CD4-positive, alpha-beta T cell treated with Interleukin-17A for 1 hour (primary cell): ENCODE measurements at places on chromosomes 1 and 21.

GRCh38 chr1:201608635-201609395, 69.9 kb downstream of the NAV1 start:
- DNase-seq = no peak

- no peak for DNase-seq
These were observed 154.1 kb downstream of the PHTF1 start for GRCh38 chr1:113605146-113605545.

GRCh38 chr21:32206631-32207405, 72.0 kb downstream of the MIS18A start:
- no peak for DNase-seq

GRCh38 chr1:66351913-66352312, 182.0 kb upstream of the SGIP1 start:
- DNase-seq = peak; percentile 87

DNA sequence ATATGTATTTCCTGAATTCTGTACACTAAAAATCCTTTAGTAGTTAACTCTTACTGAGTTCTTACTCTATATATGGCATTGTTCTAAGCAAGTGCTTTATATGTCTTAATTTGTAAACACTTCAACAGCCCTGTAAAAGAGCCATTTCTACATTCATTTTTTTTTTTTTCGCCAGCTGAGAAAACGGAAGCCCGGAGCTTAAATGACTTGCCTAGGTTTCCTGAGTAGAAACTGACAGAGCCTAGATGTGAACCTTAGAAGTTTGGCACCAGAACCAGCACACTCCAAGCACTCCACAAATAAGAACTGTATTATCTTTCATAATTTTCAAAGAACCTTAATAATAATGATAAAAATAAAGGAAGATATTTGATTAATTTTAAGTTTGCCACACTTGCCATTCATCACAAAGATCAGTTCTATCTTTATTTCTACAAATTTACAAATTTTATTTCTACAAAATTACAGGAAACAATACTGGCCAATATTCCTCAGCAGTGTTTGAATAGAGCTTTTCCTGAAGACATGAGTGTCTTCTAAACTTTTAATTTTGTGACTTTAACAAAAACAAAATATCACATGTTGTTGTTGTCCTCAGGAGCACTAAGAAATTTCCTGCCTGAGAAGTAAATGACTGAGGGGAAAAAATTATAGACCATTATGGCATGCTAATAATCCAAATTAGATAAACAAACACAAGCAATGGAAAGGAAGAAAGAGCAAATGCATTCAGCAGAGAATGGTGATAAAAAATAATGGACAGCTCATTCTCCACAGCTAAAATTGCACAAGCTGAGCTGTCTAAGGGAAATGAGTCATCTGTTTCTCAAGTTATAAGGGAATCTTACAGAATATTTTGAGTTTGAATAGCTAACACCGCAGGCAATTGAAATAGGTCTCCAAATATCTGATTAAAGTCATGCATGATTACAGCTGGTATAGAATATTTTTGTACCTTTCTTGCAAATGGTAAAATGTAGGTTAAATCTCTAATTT, 71.2 kb downstream of the DPYD start:
- no peak for DNase-seq

DNA sequence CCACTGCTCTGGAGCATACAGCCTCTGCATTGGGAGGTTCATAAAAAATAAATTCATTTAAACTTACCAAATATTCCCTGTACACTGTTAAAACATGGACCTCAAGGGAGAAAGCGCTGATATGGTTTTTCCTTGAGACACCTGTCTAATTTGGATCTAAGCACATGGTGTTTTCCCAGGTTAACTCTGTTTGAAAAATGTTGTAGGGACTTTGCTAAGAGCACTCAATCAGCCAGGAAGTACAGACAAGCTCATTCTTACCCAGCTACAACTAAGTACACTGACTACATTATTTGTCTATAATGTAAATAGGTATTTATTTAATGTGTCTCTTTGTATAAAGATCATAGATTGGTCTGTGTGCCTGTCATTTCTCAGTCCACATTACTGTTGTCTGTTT, 61.8 kb upstream of the BCAR3 start:
- DNase-seq = no peak

- DNase-seq = no peak
These were observed 33.7 kb downstream of the RTCA start for GRCh38 chr1:100299521-100300222.

GRCh38 chr1:237396426-237396825, 354.4 kb downstream of the RYR2 start:
- no peak for DNase-seq

- DNase-seq = no peak
These were observed 1.6 kb downstream of the STPG1 start for GRCh38 chr1:24411963-24412362.

DNA sequence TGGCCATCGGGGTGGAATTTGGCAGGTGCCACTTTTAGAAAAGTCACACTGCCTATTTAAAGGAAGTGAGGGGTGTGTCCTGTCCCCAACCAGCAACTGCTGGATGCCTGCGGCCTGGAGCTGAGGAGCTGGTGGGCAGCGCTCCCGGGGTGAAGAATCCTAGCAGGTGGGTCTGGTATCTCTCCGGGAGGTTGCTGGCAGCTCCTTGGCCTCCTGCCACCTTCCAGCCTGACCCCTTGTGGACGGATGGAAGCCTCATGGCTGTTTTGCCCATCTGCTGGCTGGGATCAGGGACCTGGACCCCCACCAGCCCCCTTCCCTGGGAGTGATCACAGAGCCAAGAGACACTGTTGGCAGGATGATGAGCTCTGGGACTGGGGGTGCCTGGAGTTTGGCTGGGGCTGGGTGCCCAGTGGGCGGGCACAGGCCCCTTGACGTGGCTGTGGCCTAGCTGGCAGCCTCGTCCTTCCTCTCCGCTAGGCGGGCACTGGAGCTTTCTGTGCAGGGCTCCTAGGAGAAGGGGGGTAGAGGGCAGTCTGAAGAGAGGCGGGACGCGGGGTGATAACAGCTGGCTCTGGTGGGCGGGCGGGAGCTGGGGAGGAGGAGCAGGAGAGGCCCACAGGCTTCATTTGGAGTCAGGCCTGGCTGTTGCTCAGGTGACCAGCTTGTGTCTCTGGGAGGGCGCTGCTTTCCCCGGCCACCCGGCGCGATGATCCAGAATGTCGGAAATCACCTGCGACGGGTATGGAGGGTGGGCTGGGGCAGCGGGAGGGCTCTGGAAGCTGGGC, at the start of gene ACOT11:
TSS of gene ACOT11 (plus strand) at position 628 of the 788 bp plus-strand sequence. CDS start at position 710, 82 bp downstream.
- no peak for DNase-seq

DNA sequence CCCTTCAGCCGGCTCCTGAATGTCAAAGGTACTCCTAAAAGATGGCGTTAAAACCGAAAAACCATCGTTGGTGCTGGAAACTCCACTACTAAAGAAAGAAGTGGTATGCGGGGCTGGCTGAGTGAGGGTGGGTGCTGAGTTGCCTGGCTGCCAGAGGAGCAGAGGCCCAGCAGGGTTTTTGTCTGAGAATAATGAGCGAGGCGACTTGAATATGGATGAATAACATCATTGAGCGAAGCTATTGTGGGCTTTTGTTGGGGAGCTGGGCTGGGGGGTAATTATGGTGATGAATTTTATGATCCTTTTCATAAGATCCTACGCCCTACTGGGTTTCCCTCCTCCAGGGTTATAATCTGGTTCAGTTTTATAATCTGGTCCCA, 2.0 kb downstream of the PDPN start:
- no peak for DNase-seq

DNA sequence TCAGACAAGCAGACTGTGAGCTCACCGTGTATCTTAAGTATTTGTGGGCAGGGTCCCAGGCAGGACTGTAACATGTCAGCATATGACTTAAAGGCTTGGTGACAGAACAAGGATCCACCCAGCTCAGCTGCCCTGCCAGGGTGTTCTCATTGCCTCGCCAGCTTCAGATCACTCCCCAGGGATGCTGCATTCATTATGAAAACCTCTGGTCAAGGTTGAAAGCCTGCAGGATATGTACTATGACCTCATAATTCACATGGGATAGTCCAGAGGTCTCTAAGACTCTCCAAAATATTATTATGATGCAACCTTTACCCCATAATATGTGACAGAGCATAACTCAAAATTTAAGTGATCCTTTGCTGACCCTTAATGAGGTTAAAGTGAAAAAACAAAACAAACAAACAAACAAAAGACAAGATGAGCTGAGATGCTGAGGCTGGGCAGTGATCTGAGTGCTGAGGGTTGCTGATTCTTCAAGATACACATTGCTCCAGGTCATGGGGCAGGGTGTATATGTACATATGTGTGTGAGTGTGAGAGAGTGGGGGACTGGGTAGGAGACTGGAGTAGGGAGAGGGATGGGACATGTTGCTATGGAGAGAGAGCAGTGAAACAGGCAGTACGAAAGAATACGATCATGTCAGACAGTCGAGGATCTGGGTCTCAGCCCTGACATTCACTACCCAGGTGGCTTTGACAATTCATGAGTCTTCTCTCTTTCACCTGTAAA, 98.8 kb upstream of the DUSP10 start:
- DNase-seq = no peak

- DNase-seq = no peak
These were observed 27.4 kb upstream of the KIRREL1 start for GRCh38 chr1:157966031-157966537.

GRCh38 chr1:6757719-6758435, 27.4 kb upstream of the CAMTA1 start:
- no peak for DNase-seq

- DNase-seq = no peak
These were observed 37.5 kb downstream of the CD2 start for GRCh38 chr1:116791727-116792126.

DNA sequence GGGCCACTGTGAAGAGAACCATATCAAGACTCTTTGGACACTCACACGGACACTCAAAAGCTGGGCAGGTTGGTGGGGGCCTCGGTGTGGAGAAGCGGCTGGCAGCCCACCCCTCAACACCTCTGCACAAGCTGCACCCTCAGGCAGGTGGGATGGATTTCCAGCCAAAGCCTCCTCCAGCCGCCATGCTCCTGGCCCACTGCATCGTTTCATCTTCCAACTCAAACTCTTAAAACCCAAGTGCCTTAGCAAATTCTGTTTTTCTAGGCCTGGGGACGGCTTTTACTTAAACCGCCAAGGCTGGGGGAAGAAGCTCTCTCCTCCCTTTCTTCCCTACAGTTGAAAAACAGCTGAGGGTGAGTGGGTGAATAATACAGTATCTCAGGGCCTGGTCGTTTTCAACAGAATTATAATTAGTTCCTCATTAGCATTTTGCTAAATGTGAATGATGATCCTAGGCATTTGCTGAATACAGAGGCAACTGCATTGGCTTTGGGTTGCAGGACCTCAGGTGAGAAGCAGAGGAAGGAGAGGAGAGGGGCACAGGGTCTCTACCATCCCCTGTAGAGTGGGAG, 36.3 kb upstream of the TDRD10 start:
- DNase-seq = no peak

GRCh38 chr1:100810360-100810759, 84.3 kb downstream of the EXTL2 start:
- DNase-seq = no peak

DNA sequence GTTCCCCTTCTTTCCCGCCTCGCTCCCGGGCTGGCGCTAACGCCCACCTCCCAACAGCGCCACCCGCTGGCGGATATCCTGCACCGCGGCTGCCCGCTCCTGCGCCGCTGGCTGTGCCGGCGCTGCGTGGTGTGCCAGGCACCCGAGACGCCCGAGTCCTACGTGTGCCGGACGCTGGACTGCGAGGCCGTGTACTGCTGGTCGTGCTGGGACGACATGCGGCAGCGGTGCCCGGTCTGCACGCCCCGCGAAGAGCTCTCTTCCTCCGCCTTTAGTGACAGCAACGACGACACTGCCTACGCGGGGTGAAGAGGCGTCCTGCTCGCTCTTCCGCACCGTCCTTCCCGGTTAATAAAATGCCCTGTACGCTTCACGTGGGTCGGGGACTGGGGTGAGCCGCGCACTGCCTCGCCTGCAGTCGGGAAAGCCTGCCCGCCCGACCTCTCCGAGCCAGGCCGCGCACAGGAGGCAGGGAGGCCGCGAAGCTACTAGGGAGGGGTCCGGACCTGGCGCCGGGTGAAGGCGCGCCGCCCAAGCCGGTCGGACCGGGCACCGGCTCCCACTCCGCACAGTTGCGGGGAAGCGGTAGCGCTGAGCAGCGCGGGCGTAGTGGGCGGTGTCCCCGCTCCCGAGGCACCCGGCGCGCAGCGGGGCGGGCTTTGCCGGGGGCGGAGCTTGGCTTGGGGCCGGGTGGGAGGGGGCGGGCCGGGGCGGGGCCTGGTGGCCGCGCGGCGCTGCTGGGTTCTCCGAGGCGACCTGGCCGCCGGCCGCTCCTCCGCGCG, at the start of gene ADAM15:
TSS of gene ADAM15 (plus strand) at position 757 of the 782 bp plus-strand sequence. CDS start 71 bp downstream, outside the sequence.
- DNase-seq = peak; percentile 86

DNA sequence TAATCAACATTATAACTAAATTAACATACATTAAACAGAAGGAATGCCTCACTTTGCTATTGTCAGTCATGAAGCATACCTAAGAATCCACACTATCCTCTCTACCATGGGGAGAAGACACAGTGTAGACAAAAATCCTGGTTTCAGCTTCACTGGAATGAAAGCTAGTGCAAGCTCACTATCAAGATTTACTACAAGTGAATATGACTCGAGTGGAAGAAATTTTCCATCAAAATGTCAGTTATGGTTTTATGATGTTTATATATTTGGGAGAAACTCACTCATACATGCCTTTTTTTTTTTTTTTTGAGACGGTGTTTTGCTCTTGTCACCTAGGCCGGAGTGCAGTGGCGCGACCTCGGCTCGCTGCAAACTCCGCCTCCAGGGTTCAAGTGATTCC, 424.3 kb downstream of the KCNT2 start:
- DNase-seq = no peak

DNA sequence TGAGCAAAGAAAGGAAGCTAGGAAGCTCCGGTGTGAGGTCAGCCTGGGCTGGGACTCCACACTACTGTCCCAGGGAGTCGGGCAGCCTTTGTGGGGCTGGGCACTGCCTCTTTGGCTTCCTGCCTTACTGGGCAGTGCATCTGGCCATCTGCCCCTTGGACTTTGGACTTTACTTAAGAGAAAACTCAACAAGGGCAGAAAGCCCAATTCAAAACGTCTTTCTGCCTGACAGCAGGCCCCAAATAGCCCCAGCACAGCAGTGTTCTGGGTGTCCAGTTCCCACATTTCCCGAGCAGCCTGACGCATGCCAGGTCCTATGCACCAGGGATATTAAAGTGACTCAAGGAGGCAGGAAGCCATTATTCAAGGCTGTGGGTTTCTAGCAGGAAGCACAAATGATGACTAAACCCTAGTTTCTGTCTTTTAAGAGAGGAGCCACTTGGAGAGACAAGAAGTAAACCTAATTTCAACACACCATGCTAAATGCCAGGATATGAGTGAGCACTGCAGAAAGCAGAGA, 37.9 kb upstream of the EDEM3 start:
- no peak for DNase-seq

DNA sequence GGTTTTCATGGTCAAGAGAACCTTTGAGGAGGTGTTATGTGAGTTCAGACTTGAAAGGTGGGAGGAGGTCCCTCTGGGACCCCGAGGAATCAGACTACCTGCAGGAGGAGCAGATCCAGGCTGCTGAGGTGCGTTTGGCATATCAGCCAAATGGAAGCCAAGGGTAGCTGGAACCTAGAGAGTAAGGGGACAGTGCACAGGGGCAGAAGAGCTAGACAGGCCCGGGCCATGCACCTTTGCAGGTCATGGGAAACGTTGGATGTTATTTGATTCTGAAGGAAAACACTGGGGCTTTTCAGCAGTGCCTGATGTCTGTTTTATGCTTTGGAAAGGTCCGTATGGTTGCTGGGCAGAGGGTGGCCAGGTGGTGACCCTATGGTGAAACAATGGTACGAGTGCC, 169.2 kb downstream of the PGBD5 start:
- DNase-seq = no peak
